T follicular helper cell (primary cell): ENCODE measurements at places on chromosomes 7 and 10.
A peak's percentile ranks its signal among the peaks of the same experiment; 100 is the strongest.

- no peak for DNase-seq
Observed at GRCh38 chr7:1533547-1534329, 3.2 kb downstream of the MAFK start.

- no peak for DNase-seq
Observed at GRCh38 chr7:74418538-74418937, 35.2 kb upstream of the GTF2IRD1 start.

GRCh38 chr7:51308265-51308664 lies 8.3 kb downstream of the COBL start:
- no peak for DNase-seq

DNA sequence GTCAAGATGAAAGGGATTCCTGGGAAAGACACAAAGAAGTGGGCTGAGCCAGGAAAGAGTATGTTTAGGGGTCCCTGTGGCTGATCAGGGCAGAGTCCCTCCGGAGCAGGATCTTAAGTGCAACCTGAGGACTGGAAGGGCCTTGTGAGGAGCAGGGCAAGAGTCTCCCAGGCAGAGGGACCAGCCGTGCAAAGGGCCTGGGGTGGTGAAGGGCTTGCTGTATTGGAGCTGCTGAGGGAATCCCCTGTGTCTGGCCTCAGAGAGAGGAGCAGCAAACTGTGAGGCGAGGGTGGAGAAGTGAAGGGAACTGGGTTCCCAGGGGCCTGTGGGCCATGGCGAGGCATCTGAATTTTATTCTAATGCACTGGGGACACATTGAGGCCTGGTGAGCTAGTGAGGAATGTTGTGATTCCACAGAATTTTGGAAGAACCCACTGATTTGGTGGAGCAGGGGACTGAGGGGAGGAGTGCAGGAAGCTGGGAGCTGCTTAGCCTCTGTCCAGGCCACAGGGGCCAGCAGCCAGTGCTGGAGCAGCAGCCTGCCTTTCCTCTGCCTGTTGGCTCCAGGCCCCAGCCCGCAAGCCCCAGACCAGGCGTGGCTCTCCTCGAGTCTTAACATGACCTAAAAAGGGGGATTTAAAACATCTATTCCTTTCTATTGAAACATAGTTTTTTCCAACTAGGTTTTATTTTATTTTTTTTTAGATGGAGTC lies 138.4 kb upstream of the IGFBP3 start:
- no peak for DNase-seq

DNA sequence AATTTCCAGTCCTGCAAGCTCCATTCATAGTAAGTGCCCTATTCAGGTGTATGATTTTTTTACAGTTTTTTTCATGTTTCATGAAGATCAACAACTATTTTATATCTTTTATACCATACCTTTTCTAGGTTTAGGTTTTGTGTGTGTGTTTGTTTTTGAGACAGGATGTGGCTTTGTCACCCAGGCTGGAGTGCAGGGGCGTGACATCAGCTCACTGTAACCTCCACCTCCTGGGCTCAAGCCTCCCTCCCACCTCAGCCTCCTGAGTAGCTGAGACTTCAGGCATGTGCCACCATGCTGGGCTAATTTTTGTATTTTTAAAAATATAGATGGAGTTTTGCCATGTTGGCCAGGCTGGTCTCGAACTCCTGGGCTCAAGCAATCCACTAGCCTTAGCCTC lies 35.0 kb downstream of the ARMH3 start:
- DNase-seq: no peak

DNA sequence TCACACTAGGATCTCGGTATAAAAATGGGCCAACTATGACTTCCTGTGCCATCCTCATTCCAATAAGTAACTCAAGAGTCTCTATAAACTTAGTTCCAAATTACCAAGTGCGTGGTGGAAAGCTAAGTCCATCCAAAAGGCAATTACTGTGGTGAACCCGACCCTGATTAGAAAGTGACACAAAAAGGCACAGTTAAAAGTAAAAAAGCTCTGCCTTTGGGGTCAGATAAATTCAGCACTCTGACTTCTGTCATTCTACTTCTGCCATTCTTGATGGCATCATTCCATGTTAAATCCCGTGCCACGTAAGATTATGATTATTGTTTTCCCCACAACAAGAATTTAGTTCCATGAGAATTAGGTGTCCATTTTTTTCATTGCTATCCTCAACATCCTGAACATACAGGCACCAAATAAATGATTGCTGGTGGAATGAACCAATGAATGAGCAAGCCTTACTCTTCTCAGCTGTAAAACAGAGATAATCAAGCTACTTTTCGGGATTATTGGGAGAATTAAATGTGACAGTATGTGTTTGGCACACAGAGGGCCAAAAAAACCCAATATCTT lies 877 bp downstream of the NCOA4 start:
- DNase-seq: no peak

DNA sequence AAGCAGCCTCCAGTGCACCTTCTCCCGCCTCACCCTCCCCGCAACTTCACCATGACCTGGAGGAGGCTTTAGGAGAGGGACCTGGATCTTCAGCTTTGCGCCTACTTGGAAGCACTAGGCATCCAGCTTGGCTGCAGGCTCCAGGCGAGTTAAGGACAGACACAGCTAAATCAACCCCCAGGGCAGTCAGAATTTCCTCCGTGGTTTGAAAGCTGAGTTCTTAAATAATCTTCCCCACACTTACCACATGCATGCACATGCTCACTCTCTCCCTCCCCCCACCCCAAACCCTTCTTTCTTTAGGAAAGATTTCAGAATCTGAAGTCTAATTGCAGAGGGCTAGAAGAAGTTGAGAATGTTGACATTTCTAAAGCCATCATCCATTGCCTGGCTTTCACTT lies 36.7 kb upstream of the LRRC4 start:
- no peak for DNase-seq

DNA sequence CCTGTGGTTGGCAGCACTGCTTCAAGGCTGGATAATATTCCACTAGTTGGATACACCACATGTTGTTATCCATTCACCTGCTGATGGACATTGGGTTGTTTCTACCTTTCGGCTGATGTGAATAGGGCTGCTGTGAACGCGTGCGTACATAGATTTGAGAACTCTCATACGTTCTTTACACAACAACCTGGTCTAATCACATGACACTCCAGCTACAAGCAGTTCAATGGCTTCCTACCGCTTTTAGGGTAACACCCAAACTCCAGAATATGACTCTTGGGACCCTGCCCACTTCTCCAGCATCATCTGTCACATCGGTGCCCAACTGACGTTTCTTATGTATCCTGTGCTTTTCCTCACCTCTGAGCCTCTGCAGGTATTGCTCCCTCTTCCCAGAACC lies 114.6 kb downstream of the ABLIM1 start:
- DNase-seq: no peak

DNA sequence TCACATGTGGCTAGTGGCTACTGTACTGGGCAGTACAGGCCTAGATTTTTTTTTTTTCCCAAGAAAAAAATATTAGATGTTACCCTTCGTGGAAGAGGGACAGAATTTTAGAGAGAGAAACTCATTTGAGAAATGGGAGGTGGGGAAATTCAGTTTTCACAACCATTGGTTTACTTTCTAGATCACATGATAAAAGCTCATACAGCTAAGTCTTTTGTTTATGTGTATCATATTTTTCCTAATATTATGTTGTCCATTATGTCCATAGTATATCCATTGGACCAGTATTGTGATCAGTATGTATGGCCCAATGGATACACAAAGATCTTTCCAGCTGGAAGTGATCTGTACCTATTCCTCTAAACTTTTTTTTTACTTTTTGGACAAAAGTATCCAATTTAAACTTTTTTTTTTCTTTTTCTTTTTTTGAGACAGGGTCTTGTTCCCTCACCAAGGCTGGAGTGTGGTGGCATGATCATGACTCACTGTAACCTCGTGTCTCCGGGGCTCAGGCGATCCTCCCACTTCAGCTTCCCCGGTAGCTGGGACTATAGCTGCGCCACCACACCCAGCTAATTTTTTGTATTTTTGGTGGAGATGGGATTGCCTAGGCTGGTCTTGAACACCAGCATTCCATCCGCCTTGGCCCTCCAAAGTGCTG lies 4.1 kb downstream of the CALU start:
- no peak for DNase-seq

DNA sequence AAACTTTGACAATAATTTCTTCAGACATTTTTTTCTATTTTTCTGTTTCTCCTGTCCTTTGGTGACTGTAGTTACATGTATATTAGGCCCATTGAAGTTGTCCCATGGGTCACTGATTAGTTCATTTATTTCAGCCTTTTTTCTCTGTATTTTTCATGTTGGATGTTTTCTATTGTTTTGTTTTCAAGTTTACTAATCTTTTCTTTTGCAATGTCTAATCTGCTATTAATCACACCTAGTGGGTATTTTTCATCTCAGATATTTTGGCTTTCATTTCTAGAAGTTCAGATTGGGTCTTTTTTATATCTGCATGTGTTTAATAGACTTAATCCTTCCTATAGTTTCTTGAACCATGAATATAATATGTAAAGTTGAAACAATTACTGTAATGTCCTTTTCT lies 84.7 kb downstream of the PALS2 start:
- no peak for DNase-seq

DNA sequence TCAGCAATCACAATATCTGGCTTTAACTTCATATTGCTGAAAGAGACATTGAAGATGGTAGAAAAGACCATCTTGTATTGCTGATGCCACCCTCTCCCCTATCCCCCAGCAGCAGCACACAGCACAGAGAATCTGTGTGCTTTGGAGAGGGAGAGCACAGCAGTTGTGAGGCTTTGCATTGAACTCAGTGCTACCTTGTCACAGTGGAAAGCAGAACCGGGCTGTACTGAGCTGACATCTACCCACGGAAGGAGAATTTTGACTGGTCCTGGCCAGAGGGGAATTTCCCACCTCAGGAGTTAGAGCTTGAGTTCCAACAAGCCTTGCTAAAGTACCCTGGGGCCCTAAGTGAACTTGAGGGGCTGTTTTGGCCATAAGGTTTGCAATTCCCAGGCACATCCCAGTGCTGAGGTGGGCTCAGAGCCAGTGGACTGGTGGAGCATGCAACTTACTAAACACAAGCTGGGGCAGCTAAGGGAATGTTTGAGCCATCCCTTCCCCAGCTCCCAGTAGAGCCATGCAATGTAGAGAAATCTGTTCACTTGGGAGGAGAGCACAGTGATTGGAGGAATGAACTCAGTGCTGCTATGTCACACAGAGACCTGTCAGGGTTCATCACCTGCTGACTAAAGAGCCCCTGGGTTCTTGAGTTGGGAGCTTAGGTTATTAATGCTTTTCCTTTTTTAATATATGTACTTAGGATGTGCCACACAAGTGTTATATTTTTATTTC lies 62.1 kb downstream of the OR13A1 start:
- DNase-seq: no peak

DNA sequence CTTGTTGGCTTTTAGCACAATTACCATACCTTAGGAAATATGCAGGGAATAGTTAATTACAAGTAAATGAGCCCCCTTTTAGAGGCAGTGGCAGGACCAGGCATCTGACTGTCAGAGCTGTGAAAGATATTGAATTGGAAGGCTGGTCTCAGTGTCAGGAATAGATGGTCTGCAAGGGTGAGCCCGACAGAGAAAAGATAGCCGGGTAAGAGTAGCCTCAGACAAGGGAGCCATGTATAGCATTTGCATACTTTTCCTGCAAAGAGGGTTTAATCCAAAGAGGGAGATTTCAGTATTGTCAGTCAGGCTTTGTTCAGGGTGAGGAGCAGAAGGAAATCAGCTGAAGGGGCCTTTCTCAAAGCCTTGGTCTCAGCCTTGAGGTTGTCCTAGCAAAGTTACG lies 128.9 kb upstream of the FZD1 start:
- DNase-seq: no peak

DNA sequence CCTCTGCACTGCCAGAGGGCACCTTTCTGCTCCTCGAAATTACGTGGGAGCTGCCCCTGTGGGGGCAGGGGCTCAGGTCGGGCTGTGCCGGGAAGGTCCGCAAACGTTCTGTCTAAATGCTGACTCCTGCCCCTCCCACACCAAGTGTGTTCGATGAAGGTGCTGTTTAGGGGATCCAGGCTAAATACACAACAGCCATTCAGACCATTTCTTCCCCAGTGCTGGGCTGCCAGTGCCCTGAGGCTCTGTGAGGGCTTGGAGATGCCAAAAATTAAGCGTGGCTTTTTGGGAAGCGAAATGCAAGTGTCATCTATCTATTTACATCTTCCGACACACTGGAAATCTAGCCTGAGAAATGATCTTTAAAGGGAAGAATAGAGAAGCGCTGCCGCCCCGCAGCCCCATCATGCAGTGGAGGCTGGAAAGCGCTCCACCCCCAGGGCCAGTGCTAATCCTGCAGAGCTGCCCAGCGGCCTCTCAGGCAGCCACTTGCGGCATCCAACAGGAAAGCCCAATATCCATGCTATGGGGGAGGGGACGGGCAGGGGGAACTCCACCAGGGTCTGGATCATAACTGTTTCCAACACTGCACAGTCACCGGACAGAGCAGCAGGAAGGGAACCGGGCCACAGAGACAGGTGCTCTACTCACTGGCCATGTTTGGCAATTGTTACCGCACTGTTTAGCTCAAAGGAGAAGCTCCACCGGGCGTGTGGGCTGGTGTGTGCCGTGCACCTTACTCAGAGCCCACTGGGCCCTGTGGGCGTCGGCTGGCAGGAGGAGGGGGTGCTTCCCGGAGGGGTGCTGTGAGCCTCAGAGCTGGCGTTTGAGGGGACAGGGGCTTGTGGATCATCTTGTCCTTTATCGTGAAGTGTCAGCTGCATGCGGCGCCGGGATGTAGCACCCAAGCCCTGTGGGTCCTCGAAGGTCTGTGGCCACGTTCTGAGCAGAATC lies 205.5 kb downstream of the DNAJB6 start:
- DNase-seq: no peak

GRCh38 chr7:113282875-113283274 lies 164.5 kb upstream of the SMIM30 start:
- DNase-seq: no peak

DNA sequence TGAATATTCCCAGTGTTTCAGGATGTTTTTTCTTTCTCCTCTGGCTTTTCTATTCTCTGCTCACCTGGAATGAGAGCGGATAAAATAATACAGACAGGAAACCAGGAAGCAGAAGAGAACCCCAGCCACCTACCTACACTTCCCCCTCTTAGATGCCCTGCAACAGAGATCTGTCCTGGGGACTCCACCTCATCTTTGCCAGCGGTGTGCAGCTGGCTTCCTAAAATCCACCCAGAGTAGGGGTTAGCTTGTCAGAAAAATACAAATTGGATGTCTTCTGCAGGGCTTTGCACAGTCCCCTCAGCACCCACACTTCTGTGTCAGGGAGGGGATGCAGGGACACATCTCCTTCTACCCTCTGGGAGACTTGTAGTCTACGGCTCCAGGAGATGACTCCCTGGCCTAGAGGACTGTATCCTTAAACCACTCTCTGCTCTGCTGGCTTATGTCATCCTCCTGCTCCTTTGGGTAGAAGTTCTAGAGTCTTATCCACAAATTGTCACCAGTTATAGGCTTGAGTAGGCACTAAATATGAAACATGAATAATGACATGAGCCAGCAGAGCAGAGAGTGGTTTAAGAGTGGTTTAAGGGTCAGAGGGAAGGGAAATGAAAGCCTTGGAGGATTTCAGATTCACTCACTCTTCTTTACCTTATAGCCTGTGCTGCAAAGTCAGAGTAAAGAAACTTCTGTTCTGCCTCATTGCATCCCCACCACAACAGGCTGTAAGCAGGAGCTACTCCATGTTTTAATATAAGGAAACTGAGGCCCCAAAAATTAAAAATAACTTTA lies 749.4 kb downstream of the AUTS2 start:
- DNase-seq: no peak

- peak; percentile 56 for DNase-seq
Observed at GRCh38 chr10:110009736-110010475, 2.1 kb downstream of the ADD3 start.
